Amniotic stem cell (primary cell): ENCODE measurements at places on chromosomes 12 and 14.

- no peak for DNase-seq
These were observed 9.8 kb upstream of the C12orf42 start for GRCh38 chr12:103505371-103506236.

DNA sequence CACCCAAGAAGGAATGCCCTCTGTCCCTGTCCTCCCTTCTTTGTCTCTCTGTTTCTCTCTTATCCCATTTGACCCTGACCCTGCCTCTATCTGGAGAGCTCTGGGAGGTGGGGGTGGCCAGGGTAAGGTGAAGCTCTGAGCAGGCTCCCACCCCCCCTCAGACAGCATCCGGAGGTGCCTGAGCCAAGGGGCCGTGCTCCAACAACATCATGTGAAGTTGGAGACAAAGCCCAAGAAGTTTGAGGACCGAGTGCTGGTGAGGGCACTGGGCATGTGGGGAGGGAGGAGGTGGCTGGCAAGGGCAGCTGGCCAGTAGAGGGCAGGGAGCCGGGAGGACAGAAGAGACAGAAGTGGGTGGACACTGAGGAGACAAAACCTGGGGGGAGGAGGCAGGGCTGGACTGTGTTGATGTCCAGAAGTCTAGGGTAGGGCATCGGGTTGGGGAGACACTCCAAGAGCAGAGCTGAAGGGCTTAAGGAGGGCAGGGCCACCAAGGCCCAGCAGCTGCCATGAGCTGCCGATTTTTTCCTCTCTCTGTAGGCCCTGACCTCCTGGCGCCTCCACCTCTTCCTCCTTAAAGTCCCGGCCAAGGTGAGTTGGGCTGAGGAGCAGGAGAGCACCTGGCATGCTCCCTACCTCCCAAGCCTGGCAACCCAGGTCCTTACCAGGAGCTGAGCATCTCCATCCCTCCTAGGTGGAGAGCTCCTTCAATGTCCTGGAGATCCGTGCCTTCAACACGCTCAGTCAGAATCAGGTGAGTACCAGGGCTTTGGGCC, 1.9 kb downstream of the CARMIL3 start:
- no peak for DNase-seq

- no peak for DNase-seq
These were observed 67.7 kb downstream of the EID3 start for GRCh38 chr12:104371043-104371870.

- no peak for DNase-seq
These were observed 525 bp upstream of the GPR68 start for GRCh38 chr14:91245029-91245428.

DNA sequence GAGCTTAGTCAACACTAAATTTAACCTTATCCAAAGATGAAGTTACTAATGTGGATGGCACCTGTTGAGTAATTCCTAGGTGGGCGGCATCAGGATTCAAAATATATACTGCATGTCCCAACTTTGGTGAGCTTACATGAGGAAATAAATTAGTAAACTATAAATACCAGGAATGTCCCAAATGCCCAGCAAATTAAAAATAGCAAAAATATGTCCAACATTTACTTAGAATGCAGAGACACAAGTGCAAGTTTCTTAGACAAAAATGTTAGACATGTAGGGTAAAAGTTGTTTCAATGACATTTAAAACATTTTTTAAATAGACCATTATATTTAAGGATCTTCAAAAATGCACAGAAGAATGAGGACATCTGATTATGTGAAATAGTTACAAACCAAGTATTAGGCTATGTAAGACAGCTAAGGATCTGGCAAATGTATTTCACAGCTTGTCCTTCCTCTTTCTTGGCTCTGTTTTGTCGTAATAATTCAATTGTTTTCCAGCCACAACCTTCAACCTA, 115.9 kb downstream of the NAV3 start:
- DNase-seq, result no peak

DNA sequence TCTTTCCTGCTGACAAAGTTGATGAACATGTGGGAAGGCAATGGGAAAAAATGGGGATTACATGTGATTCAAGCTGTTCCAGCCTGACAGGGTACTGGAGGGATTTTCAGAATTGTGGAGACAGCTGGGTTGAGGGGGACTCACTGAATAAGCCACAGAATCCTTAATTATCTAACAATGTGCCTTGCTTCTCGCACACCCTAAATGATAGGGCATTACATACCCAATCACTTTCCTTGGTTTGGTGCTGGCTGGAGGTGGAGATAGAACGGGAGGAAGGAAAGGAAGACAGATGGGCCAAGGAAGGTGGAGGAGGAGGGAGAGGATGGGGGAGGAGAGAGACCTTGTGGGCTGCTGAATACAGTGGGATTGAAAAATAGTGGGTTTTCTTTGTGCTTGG, 20.7 kb downstream of the PELI2 start:
- no peak for DNase-seq

DNA sequence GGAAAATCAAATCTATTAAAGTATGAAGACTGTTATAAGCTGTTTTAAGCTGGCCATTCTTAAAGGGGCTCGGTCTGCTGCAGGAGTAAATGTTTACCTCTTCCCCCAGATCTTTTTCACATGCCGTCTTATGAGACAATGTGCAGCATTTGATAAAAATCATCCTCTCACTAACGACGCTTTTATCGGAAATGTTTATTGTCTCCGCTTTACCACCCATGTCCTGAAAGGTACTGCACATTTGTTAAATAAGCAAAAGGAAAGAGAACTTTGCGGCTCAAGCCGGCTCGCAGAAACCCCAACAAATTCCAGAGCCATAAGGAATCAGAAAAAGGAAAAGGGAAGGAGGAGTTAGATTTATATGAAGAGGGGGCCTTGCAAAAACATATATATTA, 137.8 kb downstream of the HMGA2 start:
- DNase-seq, result no peak

- no peak for DNase-seq
These were observed 36.9 kb upstream of the FBXO21 start for GRCh38 chr12:117227000-117227653.

- no peak for DNase-seq
These were observed 20.6 kb downstream of the RDH12 start for GRCh38 chr14:67722293-67722692.

GRCh38 chr14:41859336-41859735, 252.7 kb downstream of the LRFN5 start:
- no peak for DNase-seq
